Activated naive CD8-positive, alpha-beta T cell treated with anti-CD3 and anti-CD28 coated beads, Interleukin-2, amount 10 ng/mL, durations not matched to agents 7 days and 5 days (primary cell): ENCODE measurements at places on chromosomes 2 and 18. TPM values are rescaled to one million over a fixed set of nuclear protein-coding genes. Genes with fewer than 3 reads are reported as not detected.
A peak's percentile ranks its signal among the peaks of the same experiment; 100 is the strongest.

DNA sequence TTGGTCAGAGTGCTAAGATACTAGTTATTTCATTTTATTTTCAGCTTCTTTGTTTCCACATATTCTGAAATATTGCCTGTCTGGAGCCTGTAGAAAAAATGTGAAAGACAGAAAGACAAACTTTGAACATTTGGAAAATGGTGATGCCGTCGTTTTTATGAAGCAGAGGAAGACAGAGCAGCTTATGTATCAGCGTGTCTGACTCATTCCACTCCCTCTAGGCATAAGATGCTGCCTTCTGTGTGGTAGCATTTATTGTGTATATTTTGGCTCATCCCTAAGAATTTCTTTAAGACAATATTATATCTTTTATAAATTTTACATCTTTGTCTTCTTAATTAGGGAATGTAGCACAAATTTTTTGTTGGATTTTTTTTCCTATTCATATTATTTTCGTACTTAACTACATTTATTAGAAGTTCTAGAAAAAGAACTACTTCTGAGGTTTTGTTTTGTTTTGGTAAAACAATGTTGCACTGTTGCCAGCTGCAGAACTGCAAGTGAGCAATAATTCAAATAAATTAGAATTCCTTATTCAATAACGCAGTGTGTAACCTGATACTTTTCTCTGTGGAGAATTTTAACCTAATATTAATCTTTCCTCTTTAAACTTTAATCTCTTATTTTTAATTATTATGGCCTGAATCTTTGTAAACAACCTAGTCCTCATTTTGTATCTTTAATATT, 300.4 kb downstream of the ZNF407 start:
- DNase-seq = no peak

DNA sequence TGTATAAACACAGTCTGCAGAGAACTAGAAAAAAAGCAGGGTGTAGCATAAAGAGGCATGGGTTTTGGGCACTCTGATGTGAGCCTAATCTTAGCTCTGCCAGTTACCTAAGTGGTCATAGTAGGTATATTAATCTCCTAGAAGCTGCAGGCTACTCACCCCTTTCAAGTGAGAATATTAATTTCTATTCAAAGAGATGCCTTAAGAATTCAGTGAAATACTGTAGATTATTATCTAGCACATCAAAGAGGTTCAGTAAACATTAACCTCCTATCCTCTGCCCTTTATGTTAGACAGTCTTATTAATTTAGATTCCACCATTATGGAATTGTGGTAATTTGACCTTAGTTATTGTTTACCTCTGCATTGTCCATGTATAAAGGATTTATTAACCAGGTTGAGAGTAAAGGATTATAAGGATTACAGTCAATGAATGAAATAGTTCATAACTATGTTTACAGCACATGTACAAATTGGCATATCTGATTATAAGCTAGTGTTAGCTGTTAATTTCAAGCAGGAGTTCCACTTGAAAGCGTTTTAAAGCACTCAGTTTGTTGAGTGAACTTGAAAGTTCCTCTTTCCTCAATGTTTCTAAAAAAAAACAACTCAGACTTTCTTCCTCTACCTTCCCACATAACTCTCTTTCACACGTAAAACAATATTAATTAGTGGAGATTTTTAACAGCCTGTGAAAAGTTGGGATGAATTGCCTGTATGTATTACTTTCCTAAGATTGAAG, 150.6 kb upstream of the EPC2 start:
- DNase-seq = no peak

DNA sequence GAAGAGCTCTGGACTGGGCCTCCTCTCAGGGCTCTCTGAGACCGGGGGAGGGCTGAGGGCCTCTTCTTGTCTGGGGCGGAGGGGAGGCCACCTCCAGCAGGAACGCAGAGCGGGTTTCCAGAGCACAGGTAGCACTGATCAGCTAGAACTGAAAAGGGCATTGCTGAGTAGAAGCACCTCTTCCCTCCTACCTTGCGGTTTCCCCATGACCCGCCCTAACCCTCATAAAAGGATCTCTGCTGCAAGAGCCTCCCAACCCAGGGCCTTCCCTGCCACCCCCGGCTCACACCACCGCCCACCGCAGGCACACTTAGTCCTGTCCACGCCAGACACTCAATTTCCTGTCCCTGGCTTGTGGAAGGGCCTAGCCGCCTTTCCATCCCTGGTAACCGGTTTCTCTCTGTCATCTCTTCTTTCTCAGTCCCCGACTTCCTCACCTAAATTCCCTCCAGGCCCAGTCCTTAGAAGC, 966 bp downstream of the ADCY3 start:
- DNase-seq = peak; percentile 71

GRCh38 chr2:203328760-203329540, 756 bp downstream of the ABI2 start:
- peak; percentile 63 for DNase-seq

- no peak for DNase-seq
Measured at GRCh38 chr18:22180722-22181121, 11.3 kb downstream of the GATA6 start.

GRCh38 chr2:172134270-172134669, 31.6 kb upstream of the DLX2 start:
- DNase-seq = no peak

DNA sequence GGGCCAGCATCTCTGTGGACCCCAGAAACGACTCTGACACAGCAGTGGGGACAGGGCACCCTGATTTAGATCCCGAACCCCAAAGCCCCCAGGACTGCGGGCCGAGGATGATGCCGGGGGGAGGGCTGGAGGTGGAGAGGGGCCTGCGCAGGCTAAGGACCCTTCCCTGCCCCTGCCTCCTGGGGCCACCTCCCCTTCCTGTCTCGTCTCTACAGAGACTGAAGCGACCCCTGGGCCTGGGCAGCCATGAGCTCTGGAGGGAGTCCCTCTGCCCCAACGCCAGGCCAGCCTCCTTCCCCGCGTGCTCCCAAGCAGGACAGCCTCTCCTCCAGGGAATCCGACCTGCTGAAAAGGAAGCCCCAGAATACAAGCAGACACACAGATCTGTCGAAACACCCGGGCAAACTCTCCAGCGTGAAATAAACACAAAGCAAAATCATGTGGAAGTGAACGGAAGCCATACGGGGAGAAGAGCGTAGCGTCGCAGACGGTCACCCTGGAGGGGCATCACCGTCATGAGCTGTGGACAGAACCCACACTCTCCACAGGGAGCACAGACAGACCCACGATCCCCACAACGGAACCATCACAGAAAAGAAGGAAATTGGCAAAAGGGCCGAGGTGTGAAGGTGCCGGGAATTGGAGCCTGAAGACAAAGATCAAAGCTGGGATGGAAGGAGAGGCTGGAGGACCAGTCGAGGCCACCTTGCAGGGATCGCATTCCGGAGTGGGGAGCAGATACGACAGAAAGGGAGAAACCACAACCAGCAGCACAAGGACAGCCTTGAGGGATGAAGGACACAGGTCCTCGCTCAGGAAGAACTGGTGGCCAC, 51.0 kb upstream of the CTDP1 start:
- no peak for DNase-seq

DNA sequence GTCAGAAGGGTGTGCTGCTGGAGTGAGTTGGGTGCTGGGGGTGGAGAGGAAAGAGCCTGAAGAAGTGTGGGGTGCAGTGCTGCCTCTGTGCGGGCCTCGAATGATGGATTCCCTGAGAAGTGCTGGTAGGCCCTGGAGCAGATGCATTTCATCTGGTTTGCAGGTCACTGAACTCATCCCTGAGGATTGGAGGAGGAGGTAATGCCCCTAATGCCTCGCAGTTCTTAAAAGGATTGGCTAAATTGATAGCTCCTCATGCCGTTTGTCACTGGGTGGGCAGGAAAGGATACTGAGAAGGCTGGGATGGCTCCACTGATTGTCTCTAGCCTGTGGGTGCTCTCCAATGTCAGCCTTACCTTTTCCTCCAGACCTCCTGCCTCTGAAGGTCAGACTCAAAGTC, 74.1 kb downstream of the CTIF start:
- no peak for DNase-seq

- DNase-seq = no peak
Measured at GRCh38 chr2:6960659-6961058, 43.4 kb downstream of the RNF144A start.

GRCh38 chr2:235868224-235868623, 300.0 kb downstream of the GBX2 start:
- no peak for DNase-seq

The CABYR gene
- total RNA-seq = 3.6 TPM

The RAB27B gene
- total RNA-seq = 1.7 TPM

The ABCG8 gene
- not detected for total RNA-seq

The CAVIN2 gene
- not detected for total RNA-seq
